Type B pancreatic cell (in vitro differentiated cells): ENCODE measurements at places on chromosomes 7 and 10. TPM values are rescaled to one million over a fixed set of nuclear protein-coding genes. Genes with fewer than 3 reads are reported as not detected.

Gene WDR11
- total RNA-seq = 63.2 and 65.5 TPM in 2 replicates

Gene IL6
- 1.8 TPM in 1 of 2 replicates, not detected in the other for total RNA-seq

Gene SPDYE18
- total RNA-seq = 0.36 TPM in 1 of 2 replicates, not detected in the other

Gene FAM25C
- total RNA-seq = not detected in 2 replicates

- DNase-seq = no peak
These were observed 33.0 kb downstream of the CAMK2B start for GRCh38 chr7:44292420-44292817.

- no peak for DNase-seq
These were observed 81.0 kb downstream of the EBF3 start for GRCh38 chr10:129883029-129883428.

DNA sequence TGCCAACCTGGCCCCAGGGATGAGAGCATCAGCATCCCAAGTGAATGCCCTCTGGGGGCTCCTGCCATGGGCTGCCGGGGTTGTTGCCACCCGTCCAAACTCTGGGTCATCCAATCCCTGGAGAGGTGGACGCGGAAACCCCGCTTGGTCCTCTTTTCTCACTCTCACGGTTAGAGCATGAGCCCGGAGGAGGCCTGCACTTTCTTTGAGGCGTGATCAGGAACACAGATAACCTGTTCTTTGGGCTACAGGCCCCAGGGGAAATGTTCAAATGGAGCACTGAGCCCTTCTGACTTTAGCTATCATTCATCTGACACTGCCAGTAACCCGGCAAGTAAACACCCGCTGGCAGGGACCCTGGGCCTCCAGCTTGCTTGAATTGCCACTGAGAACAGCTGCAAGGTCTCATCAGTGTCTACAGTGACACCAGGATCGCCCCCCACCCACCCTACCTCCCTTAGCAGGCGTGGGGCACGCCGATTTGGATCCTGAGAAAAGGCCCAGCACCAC is 29.4 kb upstream of the SLF2 start:
- DNase-seq = no peak

- DNase-seq = no peak
These were observed 30.1 kb downstream of the TNS3 start for GRCh38 chr7:47551668-47552440.

- no peak for DNase-seq
These were observed 60.0 kb upstream of the ORC5 start for GRCh38 chr7:104267701-104268368.

GRCh38 chr10:35347121-35347562 is 10.8 kb downstream of the CCNY start:
- DNase-seq = no peak

DNA sequence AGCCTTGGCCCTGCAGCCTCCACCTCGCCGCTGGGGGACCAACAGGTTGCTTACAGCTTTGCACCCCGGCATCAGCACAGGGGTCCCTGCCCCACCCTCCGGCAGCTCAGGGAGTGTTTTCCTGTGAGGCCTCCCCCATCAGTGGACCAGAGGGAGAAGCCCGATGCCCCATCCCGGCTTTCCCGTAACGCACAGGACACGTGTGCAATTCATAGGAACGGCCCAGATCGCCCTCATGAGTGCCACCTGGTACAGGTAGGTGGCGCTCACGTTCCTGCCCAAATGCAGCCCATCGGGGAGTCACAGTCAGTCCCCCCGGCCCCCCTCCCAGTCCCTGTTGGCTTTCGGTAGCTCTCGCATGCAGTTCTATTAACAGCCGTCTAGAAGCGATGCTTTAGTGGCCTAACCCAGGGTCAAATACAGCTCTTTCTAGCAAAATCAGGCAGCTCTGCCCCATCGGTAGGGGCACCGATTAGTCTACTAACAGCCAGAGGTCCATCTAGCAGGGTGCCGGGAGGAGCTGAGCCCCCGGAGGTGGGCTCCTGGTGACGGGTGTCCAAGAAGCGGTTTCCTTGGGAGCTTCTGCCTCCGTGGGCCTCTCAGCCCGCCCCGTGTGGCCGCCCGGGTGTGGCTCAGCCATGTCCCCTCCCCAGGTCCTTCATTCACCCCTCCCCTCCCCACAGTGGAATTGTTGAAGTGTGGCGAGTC is 48.4 kb upstream of the GTF2IRD1 start:
- no peak for DNase-seq
